PC-9 (cell line): ENCODE measurements at places on chromosomes 6 and 20.

DNA sequence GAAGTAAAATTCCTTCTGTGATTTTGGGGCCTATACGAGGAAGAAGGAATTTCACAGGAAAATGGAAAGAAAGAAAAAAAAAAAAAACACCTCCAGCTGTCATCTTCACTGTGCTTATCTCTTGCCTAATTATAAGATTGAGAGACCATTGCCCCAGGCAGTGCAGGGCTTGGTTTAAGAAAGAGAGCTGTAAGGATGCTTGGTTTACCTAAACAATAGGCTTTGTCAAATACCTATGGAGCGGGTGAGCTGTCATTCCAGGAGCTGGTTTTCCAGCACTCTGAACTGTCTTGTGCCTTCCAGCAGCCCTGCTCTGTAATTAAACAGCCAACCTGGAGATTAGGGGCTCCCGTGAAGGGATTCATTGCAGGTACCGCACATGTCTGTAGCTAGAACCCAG, 137.8 kb downstream of the EDN3 start:
- peak; percentile 16 for DNase-seq

DNA sequence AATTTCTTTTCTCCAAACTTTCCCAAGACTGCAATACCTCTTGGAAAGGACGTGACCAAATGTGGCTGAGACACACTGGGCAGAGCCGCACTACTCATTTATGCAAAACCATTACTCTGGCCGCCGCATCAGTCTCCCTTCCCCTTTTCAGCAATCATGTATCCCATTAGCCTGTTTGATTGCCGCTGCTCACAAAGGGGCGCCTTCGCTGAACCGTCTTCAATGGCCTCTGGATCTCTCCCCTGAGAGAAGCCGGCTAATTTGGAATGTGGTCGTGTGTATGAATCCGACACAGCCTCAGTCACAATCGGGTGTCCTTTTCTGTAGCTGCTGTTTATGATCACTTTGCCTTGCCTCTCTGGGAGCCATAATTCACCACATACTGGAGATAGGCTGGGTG, 361.1 kb downstream of the ZFAND3 start:
- DNase-seq, result no peak

DNA sequence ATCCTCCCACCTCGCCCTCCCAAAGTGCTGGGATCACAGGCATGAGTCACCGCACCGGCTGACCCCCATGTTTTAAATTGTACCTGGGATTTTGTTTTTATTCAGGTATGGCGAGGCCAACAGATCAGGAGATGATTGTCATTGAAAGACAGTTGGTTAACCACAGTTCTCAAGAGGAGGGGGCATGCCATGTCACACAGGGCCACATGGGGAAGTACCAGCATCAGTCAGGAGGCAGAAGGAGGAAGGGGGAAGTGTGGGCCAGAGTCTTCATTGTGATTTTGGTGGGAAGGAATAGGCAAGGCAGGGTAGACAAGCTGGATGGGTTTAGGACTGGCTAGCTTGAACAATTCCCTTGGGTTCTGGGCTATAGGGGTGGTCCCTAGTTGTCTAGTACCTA, 9.9 kb upstream of the MMP9 start:
- no peak for DNase-seq

DNA sequence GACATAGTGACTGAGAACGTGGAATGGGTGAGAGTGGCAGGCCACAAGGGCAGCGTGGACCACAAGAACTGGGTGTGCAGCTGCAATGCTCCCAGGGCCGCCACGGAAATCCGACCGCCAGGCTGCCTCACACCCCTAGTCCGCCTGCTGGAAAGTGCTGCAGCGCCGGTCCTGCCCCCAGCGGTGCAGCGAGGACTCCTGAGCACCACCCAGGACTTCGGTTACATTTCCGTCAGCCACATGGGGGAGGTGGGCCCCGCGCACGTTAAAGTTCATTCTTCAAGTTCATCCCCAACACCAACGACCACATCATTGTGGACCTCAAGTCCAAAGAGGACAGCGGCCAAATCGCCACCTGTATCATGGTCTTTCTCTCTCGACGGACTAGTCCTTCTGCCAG, 126.1 kb upstream of the CARMIL1 start:
- DNase-seq, result no peak

DNA sequence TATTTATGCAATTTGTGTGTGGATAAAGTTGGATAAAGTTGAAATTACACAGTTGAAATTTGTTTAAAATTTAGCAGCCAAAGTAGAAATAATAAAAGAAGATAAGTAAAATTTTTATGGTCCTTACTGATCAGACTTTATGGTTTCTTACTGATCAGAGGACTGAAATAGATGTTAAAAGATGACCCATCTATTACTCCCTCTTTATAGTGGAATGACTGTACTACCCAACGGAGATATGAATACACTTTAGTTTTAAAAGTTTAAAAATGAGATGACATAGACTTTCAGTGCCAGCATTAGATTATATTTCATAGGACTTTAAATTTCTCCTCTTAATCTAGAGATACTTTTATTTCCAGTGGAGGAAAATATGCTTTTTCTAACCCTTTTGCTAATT, 98.9 kb upstream of the ADGRF4 start:
- no peak for DNase-seq

- DNase-seq, result no peak
Observed at GRCh38 chr20:22701679-22702308, 117.4 kb upstream of the FOXA2 start.

DNA sequence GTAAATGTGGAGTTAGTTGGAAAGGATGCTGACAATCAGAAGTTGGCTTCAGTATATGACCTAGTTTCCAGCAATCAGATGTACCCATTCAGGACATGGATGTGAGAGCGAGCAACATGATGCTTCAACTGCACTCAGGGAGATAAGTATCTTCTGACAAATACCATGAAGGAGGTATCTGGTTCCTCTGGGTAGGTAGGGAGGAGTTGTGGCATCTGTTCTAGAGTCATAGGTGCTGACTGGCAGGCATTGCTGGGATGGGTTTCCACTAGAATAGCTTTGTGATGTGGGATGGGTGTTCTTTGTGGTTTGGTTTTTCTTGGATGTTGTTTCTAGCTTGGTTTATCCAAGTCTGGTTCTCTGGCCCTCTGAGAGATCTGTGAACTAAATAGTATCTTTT, 3.9 kb upstream of the REV3L start:
- DNase-seq, result no peak

- DNase-seq, result peak; percentile 74
Observed at GRCh38 chr6:83867527-83868161, 8.2 kb downstream of the CYB5R4 start.

DNA sequence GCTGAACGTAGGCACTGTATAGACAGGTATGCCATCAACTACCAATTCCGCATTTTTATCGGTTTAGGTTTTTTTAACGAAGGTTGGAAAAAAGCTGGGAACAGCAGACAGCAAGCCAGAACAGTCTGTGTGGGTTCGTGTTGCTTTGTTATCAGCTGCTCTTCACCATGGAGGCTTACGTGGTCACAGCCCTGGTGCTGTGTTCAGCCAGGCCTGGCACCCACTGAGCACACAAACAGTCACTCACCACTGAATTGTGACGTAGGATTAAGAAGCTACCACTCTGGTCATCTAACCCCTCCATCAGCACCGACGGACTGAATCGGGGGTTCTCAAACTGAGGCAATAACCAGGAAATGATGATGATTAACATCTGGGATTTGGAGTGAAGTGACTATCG, 13.2 kb downstream of the FAM210B start:
- DNase-seq, result no peak

DNA sequence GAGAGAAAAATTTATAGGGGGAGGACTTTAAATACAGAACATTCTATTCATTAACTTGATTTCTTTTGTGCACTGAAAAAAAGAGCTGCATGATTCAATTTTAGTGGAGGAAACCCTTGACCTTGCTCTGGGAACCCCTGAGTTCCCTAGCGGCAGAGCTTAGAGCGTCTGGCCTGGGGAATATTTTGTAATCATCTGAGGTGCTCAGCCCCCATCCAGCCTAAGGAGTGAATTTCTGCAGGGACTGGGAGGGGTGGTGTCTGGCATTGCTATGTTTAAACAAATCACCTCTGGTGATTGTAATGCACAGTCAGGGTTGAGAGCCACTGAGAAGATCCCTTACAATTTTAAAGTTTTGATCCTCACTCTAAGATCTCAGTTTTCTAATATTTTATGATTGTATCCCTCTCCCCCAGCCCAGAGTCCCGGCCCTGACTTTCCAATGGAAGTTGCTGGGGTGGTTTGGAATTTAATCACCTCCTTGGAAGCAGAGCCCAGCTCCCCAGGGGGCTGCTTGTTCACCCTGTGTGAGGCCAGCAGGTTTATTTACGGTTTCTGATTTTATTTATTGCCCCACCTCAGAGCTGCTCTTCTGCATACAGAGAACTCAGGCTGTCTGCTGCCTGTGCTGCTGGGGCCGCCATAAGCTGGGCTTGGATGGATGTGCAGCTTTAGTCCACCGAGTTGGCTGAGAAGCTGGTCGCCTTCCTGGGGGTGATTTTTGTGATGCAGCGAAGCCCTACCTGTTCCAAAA, 263.1 kb downstream of the LRFN2 start:
- DNase-seq, result no peak

DNA sequence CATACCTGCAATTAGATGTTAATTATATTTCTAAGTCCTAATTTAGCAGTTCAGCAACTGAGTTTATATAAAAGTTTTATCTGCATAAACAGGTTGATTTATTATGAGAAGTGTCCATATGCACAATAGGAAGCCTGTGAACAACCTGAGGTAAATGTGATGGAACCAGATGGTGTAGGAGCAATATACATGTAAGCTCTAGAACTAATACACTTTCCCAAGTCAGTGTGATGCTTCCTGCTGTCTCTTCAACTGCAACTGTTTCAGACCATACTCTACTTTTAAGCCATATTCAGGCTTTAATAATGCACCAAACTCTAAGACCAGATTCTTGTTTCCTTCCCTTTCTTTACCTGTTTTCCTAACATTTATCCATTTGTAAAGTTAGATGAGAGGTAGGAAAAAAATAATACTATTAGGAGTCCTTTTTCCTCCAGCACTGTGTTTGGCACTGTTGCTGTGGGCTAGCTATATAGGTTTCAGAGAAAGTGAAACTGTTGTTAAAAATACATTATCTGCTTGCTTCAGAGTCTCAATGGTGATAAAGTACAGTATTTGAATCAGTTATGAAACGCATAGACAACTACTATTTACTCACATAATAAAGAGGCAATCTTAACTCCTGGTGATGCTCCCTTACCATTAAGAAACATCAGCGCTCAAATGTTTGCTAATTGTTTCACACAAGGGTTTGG, 1009.3 kb downstream of the GRIK2 start:
- DNase-seq, result no peak

GRCh38 chr20:39893003-39893685, 795.9 kb downstream of the MAFB start:
- no peak for DNase-seq

DNA sequence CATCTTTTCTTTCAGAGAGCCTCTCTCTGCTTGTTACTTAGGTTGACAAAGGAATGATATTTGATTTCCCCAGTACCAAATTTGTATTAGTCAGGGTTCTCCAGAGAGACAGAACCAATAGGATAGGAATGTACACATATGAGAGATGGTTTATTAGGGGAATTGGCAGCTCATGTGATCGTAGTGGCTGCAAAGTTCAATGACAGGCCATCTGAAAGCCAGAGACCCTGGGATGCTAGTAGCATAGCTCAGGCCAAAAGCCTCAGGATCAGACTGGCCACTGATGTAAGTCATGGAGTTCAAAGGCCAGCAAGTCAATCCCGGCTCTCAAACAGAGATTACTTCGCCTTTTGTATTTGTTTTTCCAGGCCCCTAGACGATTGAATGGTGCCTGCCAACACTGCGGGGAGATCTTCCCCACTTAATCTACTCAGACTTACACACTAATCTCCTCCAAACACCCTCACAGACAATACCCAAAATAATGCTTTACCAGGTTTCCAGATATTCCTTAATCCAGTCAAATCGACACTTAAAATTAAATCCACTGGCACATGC, 215.5 kb downstream of the ALDH8A1 start:
- no peak for DNase-seq

DNA sequence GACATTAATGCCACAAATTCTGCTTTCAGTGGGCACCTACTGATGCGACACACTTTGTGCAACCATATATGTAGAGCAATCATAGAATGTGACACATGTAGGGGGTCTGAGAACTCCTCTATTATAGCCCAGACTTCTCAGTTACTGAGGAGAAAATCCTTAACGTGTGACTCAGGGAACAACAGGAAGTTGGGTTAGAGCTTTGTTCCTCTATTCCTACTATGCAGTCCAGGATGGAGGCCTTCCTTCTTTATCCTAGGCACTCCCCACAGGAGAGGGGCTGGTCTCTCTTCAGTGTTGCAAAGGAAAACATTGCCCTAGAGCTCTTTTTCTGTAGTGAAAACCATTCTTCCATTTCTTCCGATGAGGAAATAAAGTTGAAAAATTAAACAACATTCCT, 39.6 kb upstream of the RCAN2 start:
- DNase-seq, result no peak

- no peak for DNase-seq
Observed at GRCh38 chr6:109669811-109670210, 21.2 kb downstream of the AK9 start.

DNA sequence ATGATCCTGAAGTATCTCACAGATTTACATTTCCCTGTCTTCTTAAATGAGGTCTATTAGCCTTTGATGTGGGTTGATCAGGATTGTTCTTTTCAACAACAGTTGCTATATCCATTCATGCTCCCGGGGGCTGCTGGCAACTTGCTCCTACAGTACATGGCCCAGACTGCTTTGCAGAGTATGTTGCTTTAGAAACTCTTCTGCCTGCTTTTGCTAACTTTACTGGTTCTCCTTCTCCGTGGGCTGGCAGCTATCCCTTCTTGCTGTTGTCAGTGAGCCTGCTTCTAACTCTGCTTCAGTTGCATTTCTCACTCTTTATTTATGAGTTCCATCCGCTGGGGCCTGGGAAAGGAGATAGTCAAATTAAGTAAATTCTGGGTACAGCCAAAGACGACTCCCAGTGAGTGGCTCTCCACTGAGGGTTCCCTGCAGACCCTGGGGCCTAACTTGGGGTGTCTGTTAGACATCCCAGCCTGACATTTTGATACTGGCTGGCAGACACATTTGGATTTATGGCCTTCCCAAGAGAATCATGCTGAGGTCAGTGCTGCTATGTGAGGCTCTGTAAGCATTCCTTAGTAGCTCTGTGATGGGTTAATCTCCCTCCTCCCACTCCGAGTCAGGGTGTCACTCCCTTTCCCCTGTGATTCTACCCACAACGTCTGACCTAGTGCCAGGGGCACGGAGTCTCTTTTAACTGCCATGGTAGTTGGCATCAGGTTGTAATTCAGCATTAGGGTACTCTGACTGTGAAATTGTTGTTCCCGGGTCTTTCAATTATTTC, 73.6 kb downstream of the SLX4IP start:
- DNase-seq, result no peak

DNA sequence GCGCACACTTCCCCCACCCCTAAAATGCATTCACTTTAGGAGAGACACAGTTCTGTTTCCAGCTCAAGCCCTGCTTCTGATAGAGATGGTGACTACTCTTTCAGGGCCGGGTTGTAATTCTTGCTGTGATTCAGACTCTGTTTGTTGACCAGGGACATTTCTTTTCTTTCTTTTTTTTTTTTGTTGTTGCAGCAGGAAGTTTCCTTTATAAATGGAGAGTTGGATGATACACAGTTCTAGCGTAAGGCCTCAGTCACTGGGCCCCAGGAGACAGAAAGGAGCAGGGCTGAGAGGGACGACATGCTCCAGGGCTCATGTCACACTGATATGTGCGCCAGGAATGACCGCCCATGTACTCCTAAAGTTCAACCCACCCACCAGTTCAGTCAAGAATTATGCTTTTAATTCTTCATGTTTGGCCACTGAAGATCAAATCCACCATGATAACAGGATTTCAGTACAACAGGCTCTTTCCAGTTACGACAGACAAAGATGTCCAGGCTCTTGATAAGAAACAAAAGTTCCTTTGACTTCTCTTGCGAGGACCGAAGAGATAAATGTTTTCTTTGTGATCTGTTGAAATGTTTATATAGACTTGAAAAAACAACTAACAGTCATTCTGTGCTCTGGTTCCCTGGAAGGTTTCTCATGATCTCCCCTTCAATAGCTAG, 142.5 kb downstream of the CD164 start:
- DNase-seq, result no peak
